ENCODE measurements at places on chromosomes 7 and 10.
A peak's percentile ranks its signal among the peaks of the same experiment; 100 is the strongest.

DNA sequence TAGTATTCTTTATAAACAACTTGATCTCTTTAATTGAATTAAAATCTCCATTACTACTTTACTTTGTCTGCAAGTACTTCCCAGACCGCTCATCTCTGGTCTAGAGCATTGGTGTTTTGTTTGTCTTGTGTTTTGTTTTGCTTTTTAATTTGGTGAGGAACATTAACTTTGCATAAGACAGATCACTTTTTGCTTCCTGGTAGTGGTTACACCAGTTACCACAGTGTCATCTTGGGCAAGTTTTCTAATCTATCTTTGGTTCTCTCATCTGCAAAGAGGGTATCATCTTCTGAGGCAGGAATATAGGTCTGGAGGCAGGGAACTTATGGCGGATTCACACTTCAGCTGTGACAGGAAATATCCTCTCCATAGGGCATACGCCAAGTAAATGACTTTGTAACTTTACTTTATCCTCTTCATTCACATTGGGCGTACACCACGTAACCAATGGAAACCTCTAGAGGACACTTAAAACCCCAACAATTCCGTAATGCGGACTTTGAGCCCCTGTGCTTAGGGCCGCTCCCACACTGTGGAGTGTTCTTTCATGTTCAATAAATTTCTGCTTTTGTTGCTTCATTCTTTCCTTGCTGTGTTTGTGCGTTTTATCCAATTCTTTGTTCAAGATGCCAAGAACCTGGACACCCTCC lies 83.2 kb upstream of the JAZF1 start:
- peak; percentile 14 for DNase-seq

DNA sequence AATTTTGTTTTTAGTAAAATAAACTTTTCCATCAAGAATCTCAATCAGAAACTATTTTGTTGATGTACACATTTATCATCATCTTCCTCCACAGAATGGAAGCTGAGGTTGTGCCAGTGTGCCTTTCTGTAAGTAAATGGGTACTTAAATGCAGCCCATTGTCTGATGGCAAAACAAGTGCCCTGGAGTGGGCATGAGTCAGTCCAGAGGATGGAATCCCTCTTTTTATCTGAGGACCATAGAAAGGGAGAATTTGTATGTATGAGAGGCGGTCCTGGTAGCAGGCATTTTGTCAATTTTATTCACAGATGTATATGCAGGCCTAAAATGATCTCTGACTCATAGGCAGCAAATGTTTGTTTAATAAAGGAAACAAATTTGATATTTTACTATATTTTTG lies 102.1 kb upstream of the MAGI2 start:
- DNase-seq, result no peak

- DNase-seq, result no peak
These were observed 60.3 kb upstream of the SP4 start for GRCh38 chr7:21367537-21367936.

GRCh38 chr7:130441408-130441869 lies 623 bp upstream of the CEP41 start:
- DNase-seq, result no peak

DNA sequence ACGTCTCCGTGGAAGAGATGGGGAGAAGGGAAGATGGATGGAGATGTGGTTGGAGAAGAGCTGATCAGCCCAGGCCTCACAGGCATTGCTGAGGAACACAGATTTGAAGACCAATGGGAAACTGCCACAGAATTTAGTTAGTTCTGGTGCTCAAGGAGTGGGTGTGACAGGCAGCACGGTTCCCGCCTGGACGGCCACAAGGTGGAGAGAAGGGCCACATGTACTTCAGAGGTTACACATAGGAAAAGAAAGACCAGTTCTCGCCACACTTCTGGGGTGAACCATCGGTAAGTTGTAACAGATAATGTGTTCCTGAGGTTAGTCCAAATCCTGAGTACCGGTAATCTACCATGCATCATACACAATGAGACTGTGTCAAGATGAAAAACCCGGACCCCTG lies 29.5 kb upstream of the GJD4 start:
- DNase-seq, result no peak

DNA sequence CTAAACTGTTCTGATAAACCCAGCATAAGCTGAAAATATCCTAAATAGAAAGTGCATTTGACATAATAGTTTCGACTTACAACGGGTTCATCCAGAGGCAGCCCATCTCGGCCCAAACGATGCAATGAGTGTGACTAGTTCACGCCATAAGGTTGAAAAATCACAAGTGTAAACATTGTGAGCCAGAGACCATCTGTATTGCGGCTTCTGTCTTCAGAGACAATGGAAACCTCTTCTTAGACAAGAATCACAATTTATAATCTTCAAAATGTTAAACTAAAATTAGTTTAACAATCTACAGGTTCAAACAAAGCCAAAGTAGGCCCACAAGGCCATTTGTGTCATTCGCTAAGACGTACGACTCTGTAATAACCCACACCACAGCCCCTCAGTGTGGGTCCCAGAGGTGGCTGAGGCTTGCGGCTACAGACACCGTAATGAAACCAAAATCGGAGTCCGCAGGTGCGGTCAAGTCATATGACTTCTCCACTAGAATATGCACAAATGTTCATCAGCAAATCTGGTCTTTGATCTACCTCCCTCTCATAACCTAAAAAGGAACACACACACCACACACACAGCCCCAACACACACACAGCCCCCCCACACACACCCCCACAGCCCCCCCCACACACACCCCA lies 81.8 kb downstream of the DIP2C start:
- no peak for DNase-seq

GRCh38 chr10:128420623-128421022 lies 294.4 kb upstream of the MKI67 start:
- no peak for DNase-seq

- DNase-seq, result no peak
These were observed 8.9 kb downstream of the DKK1 start for GRCh38 chr10:52322936-52323335.

GRCh38 chr10:49012603-49013002 lies 73.0 kb upstream of the LRRC18 start:
- no peak for DNase-seq

DNA sequence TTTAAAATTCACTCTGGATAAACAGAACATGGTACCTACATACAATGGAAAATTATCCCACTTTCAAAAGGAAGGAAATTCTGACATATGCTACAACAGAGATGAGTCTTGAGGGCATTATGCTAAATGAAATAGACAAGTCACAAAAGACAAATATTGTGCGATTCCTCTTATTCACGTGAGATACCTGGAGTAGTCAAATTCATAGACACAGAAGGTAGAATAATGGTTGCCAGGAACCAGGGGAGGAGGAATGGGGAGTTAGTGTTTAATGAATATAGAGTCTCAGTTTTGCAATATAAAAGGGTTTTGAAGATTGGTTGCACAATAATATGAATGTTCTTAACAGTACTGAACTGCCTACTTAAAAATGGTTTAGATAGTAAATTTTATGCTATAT lies 69.8 kb upstream of the WAC start:
- no peak for DNase-seq

GRCh38 chr10:106360870-106361269 lies 803.6 kb downstream of the SORCS1 start:
- no peak for DNase-seq

DNA sequence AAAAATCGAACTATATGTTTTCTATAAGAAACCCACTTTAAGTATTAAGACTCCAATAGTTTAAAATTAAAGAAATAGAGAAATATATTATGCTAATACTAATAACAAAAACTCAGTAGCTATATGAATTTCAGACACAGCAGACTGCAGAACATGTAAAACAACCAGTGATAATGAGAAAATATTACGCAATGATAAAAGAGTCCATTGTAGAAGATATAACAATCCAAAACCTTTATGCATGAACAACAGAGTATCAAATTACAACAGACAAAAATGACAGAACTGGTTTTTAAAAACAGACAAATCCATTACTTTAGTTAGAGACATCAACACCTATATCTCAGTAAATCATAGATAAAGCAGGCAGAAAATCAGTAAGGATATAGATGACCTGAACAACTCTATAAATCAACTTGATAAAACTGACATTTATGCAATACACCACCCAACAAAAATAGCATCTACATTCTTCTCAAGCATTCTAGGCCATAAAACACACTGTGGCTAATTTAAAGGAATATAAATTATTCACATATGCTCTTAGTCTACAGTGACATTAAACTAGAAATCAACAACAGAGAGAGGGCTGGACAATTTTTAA lies 669.5 kb upstream of the GHITM start:
- DNase-seq, result no peak

- DNase-seq, result no peak
These were observed 17.7 kb upstream of the C10orf67 start for GRCh38 chr10:23362069-23362830.

DNA sequence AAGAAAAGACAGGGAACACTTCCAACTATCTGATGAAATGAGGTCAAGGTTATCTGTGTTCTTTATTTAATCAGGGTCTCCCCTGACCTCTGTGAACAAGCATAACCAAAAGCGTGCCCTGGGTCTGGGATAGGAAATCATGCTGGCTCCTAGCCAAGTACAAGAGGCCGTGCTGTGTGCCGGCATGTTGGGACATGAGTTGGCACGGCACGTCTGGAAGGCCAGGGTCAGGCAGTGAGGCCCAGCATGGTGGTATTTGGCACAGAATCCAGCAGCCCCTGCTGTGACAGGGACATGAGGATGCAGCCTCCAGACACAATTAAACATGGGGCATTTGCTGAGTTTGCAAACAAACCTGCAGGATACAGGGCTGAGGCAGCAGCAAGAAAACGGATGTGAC lies 320.4 kb downstream of the PLXNA4 start:
- DNase-seq, result no peak

DNA sequence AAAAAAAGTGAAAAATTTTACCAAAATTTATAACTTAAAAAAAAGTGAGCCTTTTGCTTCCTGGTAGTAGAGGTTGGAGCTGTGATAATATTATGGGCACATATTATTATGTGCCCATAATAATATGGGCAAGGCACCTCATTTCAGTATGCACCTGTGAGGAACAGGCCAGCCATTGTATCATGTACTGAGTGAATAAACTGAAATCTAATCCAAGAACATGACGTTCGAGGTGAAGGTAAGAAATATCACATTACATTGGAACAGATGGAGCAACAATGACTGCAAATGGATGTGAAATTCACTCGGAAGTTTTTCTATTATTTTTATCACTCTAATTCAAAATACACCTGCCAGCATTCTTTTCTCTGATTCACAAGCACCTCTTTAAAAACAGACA lies 216.0 kb downstream of the KLF6 start:
- DNase-seq, result no peak

- no peak for DNase-seq
These were observed 214.3 kb downstream of the NRG3 start for GRCh38 chr10:82089327-82089726.

DNA sequence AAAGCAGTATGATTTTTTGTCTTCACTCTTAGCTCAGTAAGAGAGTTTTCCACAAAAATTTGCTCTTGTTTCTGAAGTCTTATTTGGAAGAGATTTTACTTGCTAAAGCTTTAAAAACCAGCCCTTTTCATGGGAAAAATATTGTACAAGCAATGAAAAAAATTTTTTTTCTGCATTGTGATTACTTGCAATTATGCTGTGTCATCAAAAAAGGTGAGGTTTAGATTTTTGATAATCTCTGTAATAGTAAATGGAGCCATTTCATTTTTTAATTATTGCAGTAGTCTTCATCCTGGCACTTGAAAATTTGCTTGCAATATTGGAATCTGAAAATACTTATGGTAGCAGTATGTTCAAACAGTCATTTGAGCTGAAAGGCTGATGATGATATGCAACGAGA lies 447.4 kb downstream of the SH2D4B start:
- no peak for DNase-seq

DNA sequence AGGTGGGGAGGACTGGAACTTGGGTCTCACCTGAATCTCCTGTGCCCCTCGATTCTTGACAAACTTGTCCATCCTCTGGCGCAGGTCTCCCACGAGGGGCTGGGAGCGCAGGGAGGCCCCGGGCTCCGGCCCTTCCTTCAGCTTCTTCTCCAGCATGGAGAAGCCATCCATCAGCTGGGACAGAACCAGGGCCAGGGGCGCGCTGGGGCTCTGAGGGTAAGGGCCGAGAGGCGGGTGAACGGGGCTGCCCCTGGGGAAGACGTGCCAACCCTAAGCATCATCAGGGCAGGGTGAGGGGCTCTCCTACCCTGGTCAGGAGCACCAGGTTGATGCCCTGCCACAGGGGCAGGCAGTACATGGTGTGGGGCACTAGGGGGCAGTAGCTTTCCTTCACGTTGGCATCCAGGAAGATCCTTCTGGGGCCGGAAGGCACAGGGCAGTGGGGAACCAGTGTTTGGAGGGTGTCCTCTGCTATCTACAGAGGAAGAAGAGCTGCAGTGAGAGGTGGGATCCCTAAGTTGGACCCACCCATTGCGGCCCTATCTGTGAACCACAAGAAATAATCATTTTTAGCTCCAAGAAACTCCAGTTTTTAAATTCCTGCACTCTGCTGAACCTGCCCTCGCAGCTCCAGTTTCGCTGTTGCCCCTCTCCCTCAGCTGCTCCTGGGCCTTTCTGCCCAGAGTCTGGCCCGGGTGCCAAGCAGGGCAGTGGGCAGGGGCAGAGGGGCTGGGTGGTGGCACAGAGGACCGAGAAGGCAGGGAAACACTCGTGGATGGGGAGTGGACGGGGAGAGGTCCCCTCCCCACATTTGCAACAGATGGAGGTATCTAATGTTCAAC lies 10.8 kb upstream of the PYROXD2 start:
- DNase-seq, result peak; percentile 84

DNA sequence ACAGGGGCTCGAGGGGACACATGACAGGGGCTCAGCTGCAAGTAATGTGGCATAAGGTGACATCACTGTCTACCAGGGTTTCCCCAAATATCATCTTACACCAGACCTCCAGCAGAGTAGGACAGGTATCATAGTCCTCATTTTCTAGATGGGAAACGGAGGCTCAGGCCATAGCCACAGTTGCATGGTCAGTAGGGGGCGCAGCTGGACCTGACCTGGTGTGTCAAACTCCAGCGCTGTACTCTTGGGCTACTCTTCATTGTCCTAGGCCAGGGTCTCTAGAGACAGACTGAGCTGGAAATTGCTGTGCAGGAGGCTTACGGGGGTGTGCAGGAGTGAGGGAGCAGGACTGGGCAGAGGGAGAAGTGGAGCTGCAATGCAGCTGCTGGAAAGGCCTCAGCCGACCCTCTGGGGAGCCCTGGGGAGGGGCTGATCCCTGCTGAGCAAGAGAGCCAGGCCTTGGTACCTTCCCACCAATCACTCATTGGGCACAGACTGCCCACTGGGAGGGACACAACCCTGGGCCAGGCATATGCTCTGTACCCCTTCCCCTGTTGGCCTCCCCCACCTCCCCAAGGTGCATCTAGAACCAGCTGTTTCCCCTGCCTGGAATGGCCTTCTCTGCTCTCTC lies 89.9 kb downstream of the CDH23 start:
- peak; percentile 66 for DNase-seq

DNA sequence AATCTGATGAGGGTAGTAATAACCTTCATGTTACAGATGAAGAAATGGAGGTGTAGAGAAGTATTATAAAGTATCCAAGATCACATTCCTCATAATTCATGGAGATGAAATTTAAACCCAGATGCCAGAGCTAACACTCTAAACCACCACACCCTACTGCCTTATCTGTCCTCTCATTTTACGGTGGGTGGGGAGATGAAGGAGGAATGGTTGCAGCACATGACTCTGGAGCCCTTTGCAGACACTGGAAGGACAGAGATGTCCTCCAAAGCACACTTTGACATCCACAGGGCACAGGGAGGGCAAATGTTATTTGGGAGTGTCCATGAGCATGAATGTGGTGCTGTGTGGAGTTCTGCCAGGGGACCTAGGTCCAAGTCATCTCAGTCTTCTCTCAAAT lies 1.1 kb downstream of the PLEKHS1 start:
- peak; percentile 10 for DNase-seq
